Nasal cavity respiratory epithelium epithelial cell of viscerocranial mucosa (primary cell): ENCODE measurements at places on chromosomes 16 and 17. TPM values are rescaled to one million over a fixed set of nuclear protein-coding genes. Genes with fewer than 3 reads are reported as not detected.

Gene TMED6
- total RNA-seq, result under 0.01 and 0.14 TPM in 2 replicates

Gene ABCA8
- total RNA-seq, result 0.21 TPM in 1 of 2 replicates, not detected in the other

Gene CBFB
- 86.8 and 120 TPM in 2 replicates for total RNA-seq

Gene PRSS27
- total RNA-seq, result 1.0 and 1.9 TPM in 2 replicates

Gene C16orf96
- total RNA-seq, result under 0.01 and 0.14 TPM in 2 replicates

Gene TMC7
- 4.1 and 5.5 TPM in 2 replicates for total RNA-seq

Gene KRT12
- not detected in 2 replicates for total RNA-seq

Gene ABCC11
- total RNA-seq, result 0.21 and 0.34 TPM in 2 replicates

Gene SLC16A6
- 0.14 and 0.68 TPM in 2 replicates for total RNA-seq

Gene KAT2A
- total RNA-seq, result 7.9 and 23.3 TPM in 2 replicates

Gene KRT20
- total RNA-seq, result not detected in 2 replicates

Gene TBC1D3G
- total RNA-seq, result not detected in 2 replicates

Gene CACNA1H
- total RNA-seq, result 0.07 TPM in 1 of 2 replicates, not detected in the other

Gene HBA1
- total RNA-seq, result not detected in 2 replicates

Gene SLC43A2
- 3.8 and 8.5 TPM in 2 replicates for total RNA-seq

Gene ODAD4
- under 0.01 and 0.07 TPM in 2 replicates for total RNA-seq

Gene SLC16A5
- 19.1 and 20.5 TPM in 2 replicates for total RNA-seq

Gene KATNIP
- 13.0 and 30.0 TPM in 2 replicates for total RNA-seq

Gene HID1
- total RNA-seq, result 0.71 and 6.8 TPM in 2 replicates

Gene MT1F
- total RNA-seq, result 1.4 and 4.3 TPM in 2 replicates

Gene EFCAB5
- total RNA-seq, result under 0.01 and 0.14 TPM in 2 replicates
